Glomerular endothelial cell (primary cell): ENCODE measurements at places on chromosomes 1 and 21. TPM values are rescaled to one million over a fixed set of nuclear protein-coding genes. Genes with fewer than 3 reads are reported as not detected.

The BMP8B gene
- total RNA-seq = 0.05 TPM in 1 of 2 replicates, not detected in the other

DNA sequence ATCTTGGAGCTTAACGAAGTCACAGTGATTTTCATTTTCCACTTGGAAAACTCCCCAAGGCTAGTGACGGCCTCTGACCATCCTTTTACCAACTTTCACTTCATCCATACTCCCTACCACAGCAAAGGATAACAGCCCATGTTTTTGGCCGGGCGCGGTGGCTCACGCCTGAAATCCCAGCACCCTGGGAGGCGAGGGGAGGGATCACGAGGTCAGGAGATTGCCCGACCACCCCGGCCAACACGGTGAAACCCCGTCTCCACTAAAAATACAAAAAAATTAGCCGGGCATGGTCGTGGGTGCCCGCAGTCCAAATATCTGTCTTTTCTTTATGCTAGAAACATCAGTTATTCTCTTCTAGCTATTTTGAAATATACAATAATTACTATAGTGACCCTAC lies 7.3 kb downstream of the ASPM start:
- no peak for DNase-seq

The NCSTN gene
- 141 and 156 TPM in 2 replicates for total RNA-seq

- DNase-seq = no peak
Observed at GRCh38 chr1:94778808-94779207, 41.3 kb upstream of the SLC44A3 start.

GRCh38 chr1:202593845-202594244 lies 116.4 kb downstream of the SYT2 start:
- DNase-seq = no peak

GRCh38 chr1:234658138-234658537 lies 48.2 kb upstream of the IRF2BP2 start:
- DNase-seq = no peak

The RAD54L gene
- total RNA-seq = 1.3 and 4.7 TPM in 2 replicates

DNA sequence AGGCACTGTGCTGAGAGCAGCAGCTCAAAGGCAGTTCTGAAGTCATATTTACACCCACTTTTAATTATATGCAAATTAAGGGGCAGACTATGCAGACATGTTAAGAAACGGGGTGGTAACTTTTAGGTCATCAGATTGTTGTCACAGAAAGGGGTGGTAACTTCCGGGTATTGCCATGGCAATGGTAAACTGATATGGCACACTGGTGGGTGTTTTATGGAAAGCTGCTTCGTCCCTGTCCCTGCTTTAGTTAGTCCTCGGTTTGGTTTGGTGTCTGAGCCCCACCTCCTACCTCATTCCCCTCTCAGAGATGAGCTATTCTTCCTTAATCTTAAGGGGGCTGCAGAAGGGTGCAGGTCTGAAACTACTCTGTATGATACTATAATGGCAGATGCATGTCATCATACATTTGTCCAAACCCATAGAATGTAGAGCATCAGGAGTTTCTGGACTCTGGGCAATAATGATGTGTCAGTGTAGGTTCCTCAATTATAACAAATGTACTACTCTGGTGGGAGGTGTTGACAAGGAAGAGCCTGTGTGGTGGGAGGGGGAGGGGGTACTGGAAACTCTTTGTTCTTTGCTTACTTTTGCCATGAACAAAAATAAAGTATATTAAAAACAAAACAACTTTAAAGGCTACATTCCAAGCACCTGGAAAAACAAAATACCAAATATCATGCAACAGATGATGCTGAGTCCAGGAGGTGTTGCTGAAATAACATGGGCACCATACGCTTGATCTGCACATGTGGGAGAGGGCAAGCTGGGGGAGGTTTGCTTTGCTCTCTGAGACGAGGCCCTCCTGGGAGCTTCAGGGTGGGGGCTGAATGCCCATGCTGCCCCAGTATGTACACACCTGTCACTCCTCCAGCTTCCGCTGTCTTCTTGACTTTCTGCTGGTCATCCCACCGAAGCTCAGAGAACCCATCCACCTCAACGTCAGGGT lies 6.3 kb downstream of the PARP1 start:
- DNase-seq = no peak

The ERRFI1 gene
- 59.7 and 63.0 TPM in 2 replicates for total RNA-seq

DNA sequence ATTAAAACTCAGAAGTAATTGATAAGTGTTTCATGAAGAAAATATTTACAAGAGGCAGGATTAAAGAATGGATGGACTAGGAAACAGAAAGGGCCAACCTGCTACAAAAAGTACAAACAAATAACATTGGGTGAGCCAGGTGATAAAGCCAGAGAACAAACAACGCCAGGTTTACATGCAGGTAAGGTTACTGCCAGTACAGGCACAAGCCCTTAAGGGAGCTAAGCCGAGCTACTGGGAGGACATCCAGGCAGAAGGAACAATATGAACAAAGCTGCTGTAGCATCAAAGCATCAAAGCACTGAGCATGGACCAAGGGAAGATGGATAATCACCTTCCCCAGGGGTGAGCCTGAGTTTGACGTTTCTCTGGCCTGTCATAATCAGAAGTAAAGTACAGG lies 380.7 kb downstream of the SEC16B start:
- no peak for DNase-seq

GRCh38 chr21:39182484-39183271 lies 573 bp downstream of the PSMG1 start:
- DNase-seq = no peak

GRCh38 chr1:153991151-153991630 lies 629 bp downstream of the RPS27 start:
- no peak for DNase-seq

GRCh38 chr1:27931184-27931583 lies 3.6 kb upstream of the SMPDL3B start:
- no peak for DNase-seq

DNA sequence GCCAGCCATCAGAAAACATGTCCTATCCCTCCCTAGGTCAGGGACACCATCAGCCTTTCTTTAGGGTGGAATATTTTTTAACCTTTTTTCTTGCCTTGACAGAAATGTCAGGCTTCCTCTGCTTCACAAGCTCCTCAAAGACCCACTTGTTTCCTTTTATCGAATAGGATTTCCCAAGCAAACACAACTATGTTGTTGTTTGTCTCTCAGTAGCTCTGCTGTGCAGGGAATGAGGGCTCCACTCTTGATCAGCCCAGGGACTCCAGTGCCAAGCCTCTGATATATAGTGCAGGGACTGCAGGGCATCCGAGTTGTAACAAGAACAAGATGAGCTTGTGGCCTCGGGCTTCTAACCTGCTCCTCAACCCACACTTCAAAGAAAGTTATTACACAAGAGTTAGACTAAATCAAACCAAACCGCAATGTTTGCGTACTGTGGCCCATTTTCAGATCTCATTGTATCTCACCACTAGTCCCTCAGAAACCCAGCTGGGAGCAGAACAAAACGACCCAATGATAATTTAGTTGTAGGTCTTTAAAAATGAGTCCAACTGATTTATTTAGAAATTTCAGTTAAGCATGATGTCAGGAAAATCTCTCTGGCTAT lies 108.1 kb downstream of the ATG4C start:
- DNase-seq = no peak

DNA sequence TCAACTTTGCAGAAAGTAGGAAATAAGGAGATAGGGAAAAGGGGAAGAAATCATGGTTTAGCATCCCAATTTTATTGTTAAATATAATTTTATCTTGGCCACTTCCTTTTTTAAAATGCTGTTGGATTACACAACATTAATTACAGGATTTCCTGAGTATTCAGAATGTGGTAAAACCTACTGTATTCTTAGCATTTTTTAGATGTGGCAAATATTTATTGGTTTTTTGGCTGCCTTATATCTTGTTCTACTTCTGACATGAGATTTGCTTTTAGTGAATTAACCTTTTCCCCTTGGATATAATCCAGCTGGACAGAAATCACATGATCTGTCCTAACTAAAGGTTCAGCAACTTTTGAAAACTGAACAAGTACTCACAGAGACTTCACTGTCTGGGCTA lies 104.9 kb downstream of the PTGS2 start:
- peak; percentile 25 for DNase-seq
